NCI-H2171 treated with DMSO at 0.1 percent for 48 hours (cell line): ENCODE measurements at places on chromosomes 6 and 20.
A peak's percentile ranks its signal among the peaks of the same experiment; 100 is the strongest.

DNA sequence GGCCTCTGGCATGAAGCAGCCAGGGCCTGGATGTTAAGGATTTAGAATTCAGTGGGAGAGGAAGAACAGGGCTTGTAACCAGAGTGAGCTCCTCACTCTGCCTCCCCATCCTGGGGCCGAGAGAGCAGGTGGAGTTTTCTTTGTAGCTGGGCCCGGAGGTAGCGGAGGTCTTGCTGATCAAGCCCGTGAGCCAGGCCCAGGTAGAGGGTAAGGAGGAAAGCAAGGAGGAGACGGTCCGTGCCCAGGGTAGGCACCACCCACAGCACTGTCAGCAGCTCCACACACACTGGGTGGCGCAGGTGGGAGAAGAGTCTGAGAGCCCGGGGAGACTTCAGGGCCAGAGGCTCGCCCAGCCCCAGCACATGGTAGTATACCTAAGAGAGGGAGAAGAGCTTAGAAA, 2.1 kb upstream of the PPP1R18 start:
- no peak for DNase-seq

DNA sequence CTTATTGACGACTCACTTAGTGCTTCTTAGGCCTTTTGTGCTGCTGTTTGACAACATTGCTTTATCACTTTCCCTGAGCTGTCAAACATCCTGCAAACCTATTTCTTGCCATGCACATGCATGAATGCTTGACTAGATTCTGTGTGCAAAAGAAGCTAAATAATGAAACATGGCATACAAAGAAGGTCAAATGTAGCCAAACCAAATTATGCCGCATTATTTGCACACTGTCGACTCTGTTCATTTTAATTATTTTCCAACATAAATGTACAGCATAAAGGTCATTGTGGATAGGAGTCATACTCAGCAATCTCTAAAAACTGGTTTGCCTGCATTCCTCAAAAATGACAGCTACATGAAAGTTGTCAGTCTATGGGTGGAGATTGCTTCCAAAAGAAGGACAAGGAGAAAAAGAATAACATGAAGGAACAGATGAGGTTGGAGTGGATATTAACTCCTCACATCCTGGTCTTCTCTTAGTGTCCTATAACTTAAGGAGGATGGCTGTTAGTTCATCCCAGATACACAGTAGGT, 123.1 kb upstream of the STXBP5 start:
- no peak for DNase-seq

DNA sequence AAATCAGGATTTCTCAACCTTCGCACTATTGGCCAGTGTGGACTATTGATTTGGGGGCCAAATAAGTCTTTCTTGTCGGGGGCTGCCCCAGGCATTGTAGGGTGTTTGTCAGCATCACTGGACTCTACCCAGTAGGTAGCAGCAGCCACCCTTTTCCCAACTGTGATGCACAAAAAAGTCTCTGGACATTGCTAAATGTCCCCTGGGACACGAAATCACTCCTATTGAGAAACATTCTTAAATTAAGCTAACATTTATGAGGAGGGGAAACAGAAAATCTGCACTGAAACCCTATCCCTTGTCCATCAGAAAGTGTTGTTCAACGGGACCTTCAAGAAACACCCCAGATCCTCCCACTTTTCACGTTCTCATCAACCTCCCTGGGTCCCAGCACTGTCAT, 54.2 kb downstream of the NFATC2 start:
- DNase-seq, result no peak

DNA sequence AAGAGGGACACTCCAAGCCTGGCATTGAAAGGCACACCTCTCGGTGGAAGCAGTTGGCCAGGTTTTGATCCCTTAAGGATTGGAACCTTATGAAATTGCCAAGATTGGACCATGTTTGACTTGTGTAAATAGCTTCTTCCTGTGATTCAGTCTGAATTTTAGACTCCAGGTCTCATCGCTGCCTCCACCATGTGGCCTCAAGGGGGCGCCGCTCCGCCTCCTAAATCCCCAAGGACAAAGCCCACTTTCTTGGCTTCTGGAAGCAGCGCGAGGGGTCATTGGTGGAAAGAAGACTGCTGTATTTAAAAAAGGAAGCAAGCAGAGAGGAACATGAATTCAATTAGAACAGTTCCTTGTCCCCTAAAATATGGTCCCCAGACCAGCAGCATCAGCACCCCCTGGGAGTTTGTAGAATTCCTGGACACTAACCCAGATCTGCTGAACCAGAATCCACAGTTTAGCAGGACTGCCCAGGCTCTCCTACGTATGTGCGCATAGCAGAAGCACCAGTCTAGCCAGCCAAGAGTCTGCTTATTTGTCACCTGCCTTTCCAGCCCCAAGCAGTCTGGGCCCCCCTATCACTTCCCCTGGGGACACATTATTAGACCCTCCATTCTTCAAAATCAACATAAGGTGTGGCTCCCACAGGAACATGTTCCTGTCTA, 108.5 kb downstream of the LY86 start:
- peak; percentile 70 for DNase-seq

- no peak for DNase-seq
These were observed 35.5 kb upstream of the ZNF133 start for GRCh38 chr20:18252597-18253451.

DNA sequence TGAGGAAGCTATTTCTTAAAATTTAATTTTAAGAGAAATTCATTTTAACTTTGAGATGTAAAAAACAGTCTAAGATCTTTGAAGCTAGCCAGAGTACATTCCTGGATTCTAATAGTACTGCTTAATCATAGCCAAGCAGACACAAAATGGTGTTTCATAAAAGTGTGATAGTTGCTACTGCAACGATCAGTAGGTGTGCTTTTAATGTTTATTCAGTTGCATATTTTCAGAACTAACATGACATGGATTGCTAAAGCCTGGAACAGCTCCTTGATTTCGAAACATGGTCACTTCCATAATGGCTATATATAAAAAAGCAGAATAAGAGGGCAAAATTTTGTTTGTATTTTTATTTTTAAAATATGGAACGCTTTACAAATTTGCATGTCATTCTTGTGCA, 35.5 kb downstream of the SESN1 start:
- DNase-seq, result no peak

- no peak for DNase-seq
These were observed 1.1 kb upstream of the IP6K3 start for GRCh38 chr6:33747823-33748222.

GRCh38 chr6:159174263-159174969, 5.2 kb downstream of the FNDC1 start:
- DNase-seq, result peak; percentile 68

DNA sequence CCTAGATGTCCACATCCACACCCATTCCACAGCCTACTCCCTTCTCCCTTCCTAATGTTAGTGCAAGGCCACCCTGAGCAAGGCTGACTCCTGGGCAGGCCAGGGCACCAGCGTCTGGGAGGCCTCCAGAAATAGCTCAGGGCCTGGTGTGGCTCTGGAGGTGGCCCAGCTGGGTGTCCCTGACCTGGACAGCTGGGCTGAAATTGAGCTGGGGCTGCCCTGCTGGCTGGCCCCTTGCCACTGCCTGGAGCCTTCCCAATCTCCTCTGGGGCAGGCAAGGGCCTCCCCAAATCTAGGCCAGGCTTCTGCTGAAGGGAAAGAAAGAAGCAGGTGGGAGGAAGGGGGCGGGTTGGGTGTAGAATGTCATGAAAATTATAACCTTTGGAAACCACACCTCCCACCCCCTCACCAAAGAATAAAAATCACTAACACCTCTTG, 2.1 kb downstream of the FAM110A start:
- DNase-seq, result no peak

DNA sequence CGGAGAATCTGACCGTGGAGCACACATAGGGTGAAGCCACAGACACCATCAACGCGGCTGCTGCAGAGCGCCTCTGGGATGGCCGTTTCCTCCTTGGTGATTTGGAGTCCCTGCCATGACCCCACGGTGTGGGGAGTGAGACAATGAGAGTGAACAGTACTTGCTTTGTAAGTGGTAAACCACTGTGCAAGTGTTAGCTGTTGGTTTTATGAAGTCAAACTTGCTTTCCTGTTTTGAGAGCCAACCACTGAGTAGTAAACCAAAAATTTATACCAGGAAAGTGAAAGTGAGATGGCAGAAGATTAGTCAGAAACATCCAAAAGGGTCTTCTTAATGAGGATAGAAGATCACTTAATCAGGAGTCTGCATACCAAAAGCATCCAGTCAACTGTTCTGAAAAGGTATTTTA, 160.7 kb downstream of the FOXC1 start:
- DNase-seq, result no peak
